Lung (tissue), 17 donors: ENCODE measurements at places on chromosomes 4 and X. TPM values are rescaled to one million over a fixed set of nuclear protein-coding genes. Genes with fewer than 3 reads are reported as not detected.
A peak's percentile ranks its signal among the peaks of the same experiment; 100 is the strongest.

Gene ODAM
- total RNA-seq, result 2.4 TPM

DNA sequence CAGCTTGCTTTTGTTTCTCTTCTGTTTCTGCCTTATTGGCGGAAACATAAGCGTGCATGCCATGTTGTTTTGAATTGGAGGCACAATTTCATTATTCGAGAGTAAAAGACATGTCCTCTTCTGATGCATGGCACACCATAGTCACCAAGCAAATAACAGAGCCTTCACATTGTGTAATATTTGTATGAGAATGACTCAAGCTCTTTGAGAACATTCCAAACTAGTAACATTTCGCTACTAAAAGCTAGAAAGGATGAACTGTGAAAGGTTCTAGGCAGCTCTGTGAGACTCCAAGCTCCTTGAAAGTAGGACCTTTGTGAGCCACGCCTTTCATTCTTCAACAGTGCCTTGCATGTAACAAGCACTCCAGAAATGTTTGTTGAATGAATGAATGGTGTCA is 9.2 kb upstream of the ANXA3 start:
- DNase-seq, result no peak

DNA sequence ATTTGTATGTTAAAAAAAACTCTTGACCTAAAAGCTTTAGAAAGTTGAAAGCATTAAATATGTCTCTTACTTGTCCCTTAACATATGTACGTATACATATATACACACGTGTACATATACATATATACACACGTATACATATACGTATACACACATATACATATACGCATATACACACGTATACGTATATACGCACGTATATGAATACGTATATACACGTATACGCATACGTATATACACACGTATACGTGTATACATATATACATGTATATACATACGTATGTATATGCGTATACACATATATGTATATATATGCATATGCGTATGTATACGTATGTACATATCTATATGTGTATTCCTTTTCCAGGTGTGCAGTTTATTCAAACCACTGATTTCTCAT is 3.8 kb downstream of the KDM6A start:
- no peak for DNase-seq

Gene F8A3
- total RNA-seq, result 3.6 TPM

Gene TASL
- 3.2 TPM for total RNA-seq

Gene C1QTNF7
- 3.1 TPM for total RNA-seq

DNA sequence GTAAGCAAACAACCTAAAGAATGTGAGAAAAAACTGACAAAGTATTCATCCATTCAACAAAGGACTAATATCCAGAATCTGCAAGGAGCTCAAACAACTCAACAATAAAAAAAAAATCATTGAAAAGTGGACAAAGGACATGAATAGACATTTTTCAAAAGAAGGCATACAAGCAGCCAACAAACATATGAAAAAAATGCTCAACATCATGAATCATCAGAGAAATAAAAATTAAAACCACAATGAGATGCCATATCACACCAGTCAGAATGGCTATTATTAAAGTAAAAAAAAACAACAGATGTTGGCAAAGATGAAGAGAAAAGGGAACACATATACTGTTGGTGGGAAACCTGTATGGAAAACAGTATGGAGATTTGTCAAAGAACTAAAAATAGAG is 120.7 kb upstream of the ADGRL3 start:
- DNase-seq, result no peak

- peak; percentile 54 for DNase-seq
Observed at GRCh38 chrX:39613482-39613995, 484.2 kb downstream of the BCOR start.

Gene TMPRSS11F
- not detected for total RNA-seq

DNA sequence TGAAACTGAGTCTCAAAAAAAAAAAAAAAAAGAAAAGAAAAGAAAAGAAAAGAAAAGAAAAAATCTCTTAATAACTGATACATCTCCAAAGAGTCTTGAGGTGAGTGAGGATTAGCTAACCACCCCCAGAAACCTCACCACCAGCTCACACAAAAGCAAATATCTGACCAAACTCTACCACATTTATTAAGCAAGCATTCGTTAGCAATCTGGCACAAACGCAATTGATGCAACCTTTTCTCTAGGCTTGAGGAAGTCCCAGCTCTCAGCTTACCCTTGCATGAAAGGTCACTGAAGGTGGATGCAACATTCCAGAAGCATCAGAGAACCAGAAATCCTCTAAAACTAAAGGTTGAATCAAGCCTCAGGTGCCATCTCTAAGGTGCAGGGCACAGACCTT is 231.9 kb upstream of the BCOR start:
- no peak for DNase-seq

Gene NEIL3
- 0.37 TPM for total RNA-seq

- no peak for DNase-seq
Observed at GRCh38 chr4:140047017-140047640, 106.9 kb downstream of the MAML3 start.

Gene TNIP3
- total RNA-seq, result 11.0 TPM

GRCh38 chr4:41881981-41882624 is 53.1 kb upstream of the TMEM33 start:
- DNase-seq, result no peak

GRCh38 chrX:139776599-139776998 is 68.6 kb upstream of the MCF2 start:
- DNase-seq, result no peak

DNA sequence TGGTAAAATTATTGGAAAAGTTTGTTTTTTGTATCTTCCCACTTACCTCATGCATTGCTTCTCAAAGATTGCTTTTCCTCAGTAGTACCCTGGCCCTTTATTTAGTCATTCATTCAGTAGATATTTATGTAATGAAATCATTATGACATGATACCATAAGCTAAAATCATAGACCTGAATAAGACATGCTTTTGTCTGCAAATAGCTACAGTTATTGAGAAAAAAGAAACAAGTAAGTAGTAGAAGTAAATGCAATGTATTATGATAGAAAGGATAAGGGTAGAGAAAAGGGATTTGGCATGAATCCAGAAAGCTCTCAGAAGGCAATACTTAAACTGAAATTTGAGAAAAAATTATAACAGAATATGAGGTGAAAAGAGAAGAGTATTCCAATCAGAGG is 352.5 kb downstream of the GPM6A start:
- no peak for DNase-seq

DNA sequence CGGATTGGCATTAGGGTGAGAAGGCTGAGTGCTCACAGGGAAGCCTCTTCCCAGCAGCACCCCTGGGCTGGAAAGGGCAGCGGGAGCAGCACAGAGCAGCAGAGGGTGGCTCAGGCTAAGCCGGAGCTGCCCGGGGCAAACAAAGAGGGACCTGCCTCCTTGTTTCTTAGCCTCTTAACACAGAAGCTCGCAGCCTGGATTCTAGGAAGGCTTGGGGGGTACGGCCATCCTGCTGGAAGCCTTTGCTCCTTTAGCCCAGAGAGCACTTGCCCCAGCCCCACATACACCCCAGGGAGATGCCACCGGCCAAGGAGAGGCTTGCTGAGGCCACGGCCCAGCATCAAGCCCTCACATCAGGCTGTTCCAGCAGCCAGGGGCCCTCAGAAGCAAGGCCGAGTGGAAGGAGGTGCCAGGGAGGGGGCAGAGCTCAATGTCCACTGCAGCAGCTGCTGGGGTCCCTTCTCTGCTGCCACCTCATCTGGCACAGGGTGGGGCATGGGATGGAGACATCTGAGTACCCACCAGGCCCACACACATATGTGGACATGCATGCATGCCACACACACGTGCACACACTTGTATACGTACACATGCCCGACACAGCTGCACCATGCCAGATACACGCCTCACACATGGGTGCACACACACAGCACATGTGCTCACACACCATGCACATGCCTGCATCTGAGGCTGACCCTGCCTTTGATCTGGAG is 20.3 kb upstream of the SPON2 start:
- DNase-seq, result no peak

Gene ERCC6L
- total RNA-seq, result 0.71 TPM

Gene AMOT
- 11.8 TPM for total RNA-seq

Gene PDE6B
- 16.5 TPM for total RNA-seq

GRCh38 chr4:176638992-176639391 is 153.7 kb downstream of the VEGFC start:
- no peak for DNase-seq

Gene SULT1B1
- 11.0 TPM for total RNA-seq

DNA sequence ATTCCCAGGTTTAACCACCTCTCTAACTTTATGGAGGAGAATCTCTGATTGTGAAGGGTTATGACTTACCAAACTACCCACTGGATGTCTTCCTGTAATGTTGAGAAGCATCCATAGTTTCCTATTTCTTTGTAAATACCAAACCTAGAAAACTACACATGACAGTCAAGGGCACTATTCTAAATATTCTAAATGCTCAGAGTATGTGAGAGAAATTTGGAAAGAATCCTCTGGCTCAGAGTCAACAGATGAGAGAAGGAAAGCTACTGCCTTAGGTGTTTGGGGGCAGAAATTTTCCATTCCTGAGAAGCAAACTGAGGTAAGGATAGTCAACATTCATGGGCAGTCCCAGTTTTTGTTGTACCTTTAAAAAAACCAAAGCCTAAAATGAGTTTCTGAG is 155.8 kb downstream of the KCNIP4 start:
- no peak for DNase-seq

DNA sequence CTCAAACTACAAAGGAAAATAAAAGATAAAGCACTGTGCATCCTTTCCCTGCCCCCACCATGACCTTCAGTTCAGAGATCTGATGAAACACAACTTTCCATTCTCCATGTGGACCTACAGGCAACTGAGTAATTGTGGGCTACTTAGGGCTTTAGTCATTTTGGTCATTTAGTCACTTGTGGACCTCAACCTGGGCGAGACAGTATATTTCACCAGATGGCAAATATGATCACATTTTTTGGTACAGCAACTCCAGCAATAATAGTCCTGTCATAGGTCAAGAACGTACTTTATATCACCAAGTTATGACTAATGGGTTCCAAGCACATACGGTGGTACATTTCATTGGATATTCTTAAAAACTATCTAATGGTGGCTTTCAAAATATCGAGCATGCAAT is 141.2 kb downstream of the PDGFC start:
- no peak for DNase-seq

DNA sequence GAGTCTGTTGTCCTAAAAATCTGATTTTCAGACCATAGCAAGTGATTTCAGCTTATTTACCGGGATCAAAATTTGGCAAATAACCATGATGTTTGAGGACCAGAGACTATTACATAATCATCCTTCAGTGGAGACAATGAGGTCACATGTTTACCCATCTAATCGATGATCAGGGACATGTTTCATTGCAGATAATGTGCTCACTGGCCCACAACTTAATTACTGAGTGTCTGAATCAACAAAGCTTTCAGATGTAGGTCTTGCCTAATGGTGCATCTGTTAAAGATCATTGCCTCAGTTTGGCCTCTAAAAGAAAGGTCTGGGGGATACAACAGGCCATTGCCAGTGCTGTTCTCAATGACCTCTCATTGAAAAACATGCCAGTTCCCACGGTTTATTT is 42.8 kb upstream of the KLHL34 start:
- DNase-seq, result no peak

Gene LRIT3
- total RNA-seq, result 0.28 TPM

DNA sequence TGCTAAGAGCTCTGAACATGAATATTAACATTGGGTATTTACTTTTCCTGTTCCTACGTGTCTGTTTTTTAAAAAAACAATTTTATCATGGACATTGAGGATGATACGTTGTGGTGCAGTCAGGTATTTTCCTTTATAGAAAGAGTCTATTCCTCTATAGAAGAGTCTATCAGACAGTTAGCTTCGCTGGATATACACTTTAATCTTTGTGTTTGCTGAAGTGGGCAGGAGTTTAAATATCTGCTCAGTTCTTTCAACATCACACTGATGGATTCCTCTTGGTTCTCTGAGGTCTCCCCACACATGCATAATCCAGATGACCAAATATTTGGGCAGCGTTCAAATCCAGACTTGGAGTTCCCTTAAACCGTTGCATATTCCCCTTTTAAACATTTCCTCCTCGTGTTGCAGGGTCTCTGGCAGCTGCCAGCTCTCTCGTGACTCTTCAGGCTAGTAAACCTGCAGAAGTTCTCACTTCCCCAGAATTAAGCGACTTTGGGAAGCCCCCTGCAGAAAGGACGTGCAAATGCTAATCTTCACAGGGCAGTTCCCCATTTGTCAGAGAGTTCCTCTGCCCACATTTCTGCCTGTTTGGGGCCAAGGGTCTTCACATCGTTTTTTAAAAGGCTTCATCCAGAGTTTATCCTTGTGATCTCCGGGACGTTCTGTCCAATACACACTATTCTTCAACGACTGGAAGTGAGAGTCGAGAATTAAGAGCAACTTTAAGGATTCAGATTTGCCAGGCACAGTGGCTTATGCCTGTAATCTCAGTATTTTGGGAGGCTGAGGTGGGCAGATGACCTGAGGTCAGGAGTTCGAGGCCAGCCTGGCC is 20.5 kb upstream of the DHRSX start:
- DNase-seq, result peak; percentile 17

DNA sequence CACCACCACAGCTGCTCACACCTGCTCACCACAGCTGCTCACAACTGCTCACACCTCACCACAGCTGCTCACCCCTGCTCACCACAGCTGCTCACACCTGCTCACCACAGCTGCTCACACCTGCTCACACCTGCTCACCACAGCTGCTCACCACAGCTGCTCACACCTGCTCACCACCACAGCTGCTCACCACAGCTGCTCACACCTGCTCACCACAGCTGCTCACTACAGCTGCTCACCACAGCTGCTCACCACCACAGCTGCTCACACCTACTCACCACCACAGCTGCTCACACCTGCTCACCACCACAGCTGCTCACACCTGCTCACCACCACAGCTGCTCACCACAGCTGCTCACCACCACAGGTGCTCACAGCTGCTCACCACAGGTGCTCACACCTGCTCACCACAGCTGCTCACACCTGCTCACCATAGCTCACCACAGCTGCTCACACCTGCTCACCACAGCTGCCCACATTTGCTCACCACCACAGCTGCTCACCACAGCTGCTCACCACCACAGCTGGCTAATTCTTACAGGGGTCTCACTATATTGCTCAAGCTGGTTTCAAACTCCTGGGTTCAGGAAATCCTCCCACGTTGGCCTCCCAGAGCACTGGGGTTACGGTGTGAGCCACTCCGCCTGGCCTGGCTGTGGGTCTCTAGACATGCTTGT is 30.4 kb upstream of the CPLX1 start:
- no peak for DNase-seq

- DNase-seq, result no peak
Observed at GRCh38 chr4:38500433-38500832, 163.6 kb upstream of the KLF3 start.

DNA sequence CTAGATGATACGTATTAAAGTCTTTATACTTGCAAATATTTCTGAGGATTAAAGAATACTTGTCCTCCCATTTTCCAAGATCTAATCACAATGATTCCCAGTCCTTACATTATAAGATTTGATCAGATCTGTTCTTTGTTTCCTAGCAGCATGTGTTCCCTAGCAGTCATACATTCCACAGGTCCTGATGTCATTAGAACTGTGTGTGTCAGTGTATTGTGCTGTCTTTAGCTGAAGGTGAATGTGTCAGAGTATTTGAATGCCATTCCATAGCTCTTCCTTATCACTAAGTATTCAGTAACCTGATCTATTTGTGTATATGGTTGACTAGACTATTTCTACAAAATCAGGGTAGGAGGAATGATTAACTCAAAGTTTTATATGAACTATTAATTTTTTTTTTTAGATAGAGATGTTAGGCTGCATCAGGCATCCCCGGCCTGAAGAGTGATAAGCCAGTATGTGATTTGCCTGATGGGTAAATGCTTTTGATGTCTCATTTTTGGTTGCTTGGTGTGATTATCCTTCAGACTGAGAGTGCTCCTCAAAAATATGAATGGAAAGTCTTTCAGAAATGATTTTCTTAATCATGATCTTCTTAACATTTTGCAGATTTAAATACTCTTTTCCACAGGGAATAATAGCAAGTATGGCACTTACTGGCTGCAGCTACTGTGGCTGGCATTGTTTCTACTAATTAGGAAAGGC is 4.4 kb downstream of the ADGRL3 start:
- DNase-seq, result peak; percentile 29

Gene EPGN
- 0.98 TPM for total RNA-seq
